ENCODE measurements at places on chromosomes 4 and X. TPM values are rescaled to one million over a fixed set of nuclear protein-coding genes. Genes with fewer than 3 reads are reported as not detected.

DNA sequence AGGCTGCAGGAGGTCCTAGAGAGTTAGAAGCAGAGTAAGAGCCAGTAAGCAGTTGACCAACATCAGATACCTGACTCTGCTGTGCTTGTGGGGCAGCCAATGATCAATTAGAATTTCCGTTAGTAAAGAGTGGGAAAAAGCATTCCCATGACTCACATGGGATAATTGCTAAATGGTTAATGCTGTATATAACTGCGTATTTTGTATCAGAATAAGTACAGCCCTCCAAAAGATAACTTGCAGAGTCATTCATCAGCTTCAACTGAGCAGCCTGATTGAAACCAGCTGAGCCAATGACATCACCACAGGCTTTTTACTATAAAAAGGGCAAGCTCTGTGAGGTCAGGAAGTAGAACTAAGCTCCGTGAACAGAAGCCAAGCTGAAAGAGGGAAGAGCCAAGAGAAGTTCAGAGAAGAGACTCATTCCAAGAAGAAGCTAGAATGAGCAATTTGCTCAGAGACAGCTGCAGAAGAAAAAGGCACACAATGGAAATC lies 67.9 kb downstream of the PPP3CA start:
- DNase-seq = no peak
- H3K4me1 ChIP-seq = peaks cover 49% of the 10 kb centered on the region
- peak overlapping the region; percentile 68 for H3K27ac ChIP-seq
- H3K36me3 ChIP-seq = no peaks in the 10 kb centered on the region

- H3K4me3 ChIP-seq = no peak overlapping the region
- peaks cover 22% of the 10 kb centered on the region for H3K4me1 ChIP-seq
- DNase-seq = no peak
- H3K27ac ChIP-seq = peak overlapping the region; percentile 19
Observed at GRCh38 chr4:144820728-144821085, 174.8 kb downstream of the HHIP start.

GRCh38 chr4:164428561-164428960 lies 325.4 kb upstream of the SMIM31 start:
- no peaks in the 10 kb centered on the region for H3K27me3 ChIP-seq
- DNase-seq = no peak
- H3K4me1 ChIP-seq = no peaks in the 10 kb centered on the region
- no peak overlapping the region for H3K4me3 ChIP-seq
- H3K27ac ChIP-seq = no peak overlapping the region

CYTL1 gene
- total RNA-seq = 67.3 TPM

- no peak for DNase-seq
- no peak overlapping the region for H3K4me3 ChIP-seq
- H3K4me1 ChIP-seq = no peaks in the 10 kb centered on the region
- no peaks in the 10 kb centered on the region for H3K27me3 ChIP-seq
- no peak overlapping the region for H3K27ac ChIP-seq
Observed at GRCh38 chrX:54030329-54030728, 13.9 kb downstream of the PHF8 start.

DNA sequence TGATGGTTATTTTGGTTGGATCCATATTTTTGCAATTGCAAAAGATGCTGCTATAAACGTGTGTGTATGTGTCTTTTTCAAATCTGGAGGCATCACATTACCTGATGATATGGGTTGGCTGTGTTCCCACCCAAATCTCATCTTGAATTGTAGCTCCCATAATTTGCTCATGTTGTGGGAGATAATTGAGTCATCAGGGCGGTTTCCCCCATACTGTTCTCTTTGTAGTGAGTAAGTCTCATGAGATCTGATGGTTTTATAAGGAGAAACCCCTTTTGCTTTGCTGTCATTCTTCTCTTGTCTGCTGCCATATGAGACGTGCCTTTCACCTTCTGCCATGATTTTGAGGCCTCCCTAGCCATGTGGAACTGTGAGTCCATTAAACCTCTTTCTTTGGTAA lies 33.4 kb downstream of the APOOL start:
- H3K4me3 ChIP-seq = no peak overlapping the region
- H3K4me1 ChIP-seq = peaks cover 10% of the 10 kb centered on the region

GRCh38 chrX:2391869-2392606 lies 108.7 kb downstream of the DHRSX start:
- no peaks in the 10 kb centered on the region for H3K27me3 ChIP-seq
- peak overlapping the region; percentile 80 for H3K27ac ChIP-seq
- H3K4me3 ChIP-seq = no peak overlapping the region
- H3K4me1 ChIP-seq = peaks cover 19% of the 10 kb centered on the region
- peaks cover 19% of the 10 kb centered on the region for H3K36me3 ChIP-seq
- no peak for DNase-seq

DNA sequence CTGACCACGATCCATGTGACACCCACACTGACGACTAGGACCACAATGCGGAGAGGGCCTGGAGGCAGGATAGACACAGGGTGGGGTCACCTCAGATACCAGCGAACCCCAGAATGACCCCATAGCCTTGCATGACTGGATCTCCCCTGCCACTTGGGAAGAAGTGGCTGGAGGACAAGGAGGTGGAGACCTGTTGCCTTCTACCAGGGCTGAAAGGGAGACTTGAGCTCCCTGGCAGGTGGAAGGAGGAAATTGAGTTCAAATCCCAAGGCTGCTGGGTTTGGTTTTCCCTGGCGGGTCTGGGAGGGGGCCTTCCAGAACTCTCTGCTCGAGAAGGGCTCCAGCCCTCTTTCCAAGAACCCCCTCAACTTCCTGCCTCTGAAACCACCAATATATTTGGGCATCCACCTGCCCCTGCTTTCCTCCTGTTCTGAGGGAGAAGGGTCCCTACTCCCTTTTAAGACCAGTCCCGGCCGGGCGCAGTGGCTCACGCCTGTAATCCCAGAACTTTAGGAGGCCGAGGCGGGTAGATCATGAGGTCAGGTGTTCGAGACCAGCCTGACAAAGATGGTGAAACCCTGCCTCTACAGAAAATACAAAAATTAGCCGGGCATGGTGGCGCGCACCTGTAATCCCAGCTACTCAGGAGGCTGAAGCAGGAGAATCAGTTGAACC lies 3.0 kb downstream of the FAM3A start:
- DNase-seq = no peak
- no peak overlapping the region for H3K4me3 ChIP-seq
- H3K4me1 ChIP-seq = peaks cover 11% of the 10 kb centered on the region
- no peak overlapping the region for H3K27ac ChIP-seq
- no peaks in the 10 kb centered on the region for H3K27me3 ChIP-seq
- peaks cover 8% of the 10 kb centered on the region for H3K36me3 ChIP-seq

GRCh38 chr4:96471956-96472867 lies 632.3 kb downstream of the PDHA2 start:
- peaks cover 9% of the 10 kb centered on the region for H3K4me1 ChIP-seq
- no peaks in the 10 kb centered on the region for H3K27me3 ChIP-seq
- no peak overlapping the region for H3K27ac ChIP-seq
- no peak overlapping the region for H3K4me3 ChIP-seq
- H3K36me3 ChIP-seq = peaks cover 4% of the 10 kb centered on the region
- no peak for DNase-seq

TMPRSS11B gene
- not detected for total RNA-seq

GRCh38 chrX:3226087-3226486 lies 120.4 kb downstream of the MXRA5 start:
- no peak overlapping the region for H3K27ac ChIP-seq
- DNase-seq = no peak
- no peak overlapping the region for H3K4me3 ChIP-seq

DNA sequence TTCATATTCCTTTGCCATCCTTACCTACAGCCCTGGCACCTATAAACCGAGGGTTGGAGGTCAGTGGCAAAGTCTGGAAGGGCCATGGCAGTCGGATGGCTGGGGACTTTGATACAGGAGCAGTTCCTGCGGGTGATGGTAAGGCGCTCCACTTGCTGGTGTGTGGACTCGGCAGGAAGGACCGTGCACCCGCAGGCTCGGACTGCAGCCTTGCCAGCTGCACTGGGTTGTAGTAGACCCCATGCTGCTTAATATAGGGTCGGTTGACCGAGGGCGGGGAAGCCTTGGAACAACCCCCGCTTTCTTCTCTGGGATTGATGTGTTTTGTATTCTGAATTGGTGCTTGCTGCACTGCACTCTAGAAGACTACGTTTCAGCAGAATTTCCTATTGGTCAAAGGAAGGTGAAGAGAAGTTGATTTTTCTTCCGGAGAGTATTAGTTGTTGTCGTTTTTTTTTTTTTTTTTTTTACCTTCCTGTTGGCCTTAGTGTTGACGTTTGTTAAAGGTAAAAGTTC lies 638 bp downstream of the BLTP1 start:
- no peak for DNase-seq
- H3K4me3 ChIP-seq = peak overlapping the region; percentile 91
- H3K27me3 ChIP-seq = no peaks in the 10 kb centered on the region
- H3K27ac ChIP-seq = peak overlapping the region; percentile 81
- peaks cover 18% of the 10 kb centered on the region for H3K36me3 ChIP-seq
- H3K4me1 ChIP-seq = peaks cover 44% of the 10 kb centered on the region

GRCh38 chrX:136162827-136163570 lies 15.7 kb downstream of the FHL1 start:
- H3K36me3 ChIP-seq = peaks cover 8% of the 10 kb centered on the region
- H3K4me3 ChIP-seq = peak overlapping the region; percentile 31
- no peaks in the 10 kb centered on the region for H3K27me3 ChIP-seq
- H3K27ac ChIP-seq = peak overlapping the region; percentile 81
- peaks cover 89% of the 10 kb centered on the region for H3K4me1 ChIP-seq

GRCh38 chrX:22325096-22325495 lies 52.4 kb downstream of the CBLL2 start:
- H3K4me3 ChIP-seq = peak overlapping the region; percentile 31
- no peak for DNase-seq
- no peaks in the 10 kb centered on the region for H3K36me3 ChIP-seq
- H3K4me1 ChIP-seq = peaks cover 41% of the 10 kb centered on the region
- peak overlapping the region; percentile 90 for H3K27ac ChIP-seq

GRCh38 chr4:173367285-173367684 lies 3.5 kb upstream of the SAP30 start:
- no peak overlapping the region for H3K4me3 ChIP-seq
- DNase-seq = no peak
- H3K4me1 ChIP-seq = peaks cover 15% of the 10 kb centered on the region
- H3K27me3 ChIP-seq = no peaks in the 10 kb centered on the region

DNA sequence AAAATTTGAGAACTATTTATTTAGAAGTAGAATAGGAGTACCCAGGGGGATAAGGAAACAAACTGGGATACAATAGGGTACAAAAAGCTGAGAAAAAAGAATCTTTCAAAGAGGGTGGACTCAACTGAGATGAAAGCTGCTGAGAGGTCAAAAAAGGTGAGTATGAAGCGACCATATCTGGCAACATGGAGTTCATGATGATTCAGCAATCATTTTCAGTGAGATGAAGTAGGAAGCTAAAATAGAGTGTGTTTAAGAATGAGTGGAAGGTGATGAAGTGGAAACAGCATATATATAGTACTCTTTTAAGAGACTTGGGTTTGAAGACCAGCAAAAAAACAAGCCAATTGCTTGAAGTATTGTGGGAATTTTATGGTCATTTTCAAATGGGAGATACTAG lies 72.0 kb upstream of the IL13RA2 start:
- H3K27ac ChIP-seq = no peak overlapping the region
- no peak overlapping the region for H3K4me3 ChIP-seq
- H3K36me3 ChIP-seq = peaks cover 20% of the 10 kb centered on the region
- H3K4me1 ChIP-seq = no peaks in the 10 kb centered on the region

DNA sequence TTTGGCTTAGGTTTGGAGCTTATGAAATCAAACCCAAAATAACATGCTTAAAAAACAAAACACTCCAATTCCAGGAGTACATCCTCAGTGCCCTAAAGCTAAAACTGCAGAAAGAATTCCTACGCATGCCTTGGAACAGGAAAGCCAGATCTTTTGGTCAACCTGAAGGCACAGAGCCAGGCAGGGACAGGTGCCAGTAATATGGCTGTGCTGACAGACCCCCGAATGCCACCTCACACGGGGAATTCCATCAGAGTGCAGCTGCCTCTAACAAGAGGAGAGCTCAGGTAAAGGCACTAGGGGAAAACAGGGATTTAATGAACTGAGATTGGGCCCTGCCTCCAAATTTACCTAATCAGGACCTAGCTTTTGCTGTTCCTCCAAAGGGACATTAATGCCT lies 77.1 kb downstream of the SHISA3 start:
- no peaks in the 10 kb centered on the region for H3K36me3 ChIP-seq
- peaks cover 9% of the 10 kb centered on the region for H3K4me1 ChIP-seq
- H3K27me3 ChIP-seq = peaks cover 5% of the 10 kb centered on the region
- DNase-seq = no peak

FHDC1 gene
- 8.9 TPM for total RNA-seq

TMEM150C gene
- total RNA-seq = 1.7 TPM

MAGEA9B gene
- total RNA-seq = not detected

PLAC1 gene
- not detected for total RNA-seq

- no peak overlapping the region for H3K27ac ChIP-seq
- H3K4me1 ChIP-seq = no peaks in the 10 kb centered on the region
- H3K27me3 ChIP-seq = no peaks in the 10 kb centered on the region
- no peak for DNase-seq
- no peaks in the 10 kb centered on the region for H3K36me3 ChIP-seq
- no peak overlapping the region for H3K4me3 ChIP-seq
Observed at GRCh38 chrX:17960891-17961290, 99.8 kb upstream of the RAI2 start.

DNA sequence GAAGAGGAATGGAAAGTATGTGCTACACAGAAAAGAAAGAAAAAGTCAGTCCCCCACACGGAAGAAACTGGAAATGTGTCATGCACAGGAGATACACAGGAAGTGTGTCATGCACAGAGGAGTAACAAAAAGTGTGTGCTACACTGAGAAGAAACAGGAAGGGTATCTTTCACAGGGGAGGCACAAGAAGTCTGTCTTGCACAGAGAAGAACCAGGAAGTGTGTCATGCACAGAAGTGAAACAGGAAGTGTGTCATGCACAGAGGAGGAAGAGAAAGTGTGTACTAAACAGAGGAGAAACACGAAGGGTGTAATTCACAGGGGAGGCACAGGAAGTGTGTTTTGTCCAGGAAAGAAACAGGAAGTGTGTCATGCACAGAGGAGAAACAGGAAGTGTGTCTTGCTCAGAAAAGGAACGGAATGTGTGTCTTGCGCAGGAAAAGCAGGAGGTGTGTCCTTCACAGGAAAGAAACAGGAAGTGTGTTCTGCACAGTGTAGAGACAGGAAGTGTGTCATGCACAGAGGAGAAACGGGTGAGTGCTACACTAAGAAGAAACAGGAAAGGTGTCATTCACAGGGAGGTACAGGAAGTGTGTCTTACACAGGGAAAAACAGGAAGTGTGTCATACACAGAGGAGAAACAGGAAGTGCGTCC lies 527.2 kb upstream of the PRKX start:
- no peak overlapping the region for H3K27ac ChIP-seq
- no peak overlapping the region for H3K4me3 ChIP-seq
- no peaks in the 10 kb centered on the region for H3K4me1 ChIP-seq
- H3K36me3 ChIP-seq = no peaks in the 10 kb centered on the region
- DNase-seq = no peak

PHF8 gene
- total RNA-seq = 16.6 TPM

ODAPH gene
- total RNA-seq = not detected

GRCh38 chr4:168498251-168498650 lies 1.4 kb downstream of the PALLD start:
- H3K4me3 ChIP-seq = peak overlapping the region; percentile 54
- H3K4me1 ChIP-seq = peaks cover 31% of the 10 kb centered on the region
- H3K27me3 ChIP-seq = no peaks in the 10 kb centered on the region
- H3K36me3 ChIP-seq = no peaks in the 10 kb centered on the region

SGMS2 gene
- total RNA-seq = 71.5 TPM

Data from chondrocyte (in vitro differentiated cells).